Putamen (tissue), 1 donor: ENCODE measurements at places on chromosomes 13 and 19.

GRCh38 chr19:39873385-39873784, 27.2 kb upstream of the FBL start:
- no peak for DNase-seq

DNA sequence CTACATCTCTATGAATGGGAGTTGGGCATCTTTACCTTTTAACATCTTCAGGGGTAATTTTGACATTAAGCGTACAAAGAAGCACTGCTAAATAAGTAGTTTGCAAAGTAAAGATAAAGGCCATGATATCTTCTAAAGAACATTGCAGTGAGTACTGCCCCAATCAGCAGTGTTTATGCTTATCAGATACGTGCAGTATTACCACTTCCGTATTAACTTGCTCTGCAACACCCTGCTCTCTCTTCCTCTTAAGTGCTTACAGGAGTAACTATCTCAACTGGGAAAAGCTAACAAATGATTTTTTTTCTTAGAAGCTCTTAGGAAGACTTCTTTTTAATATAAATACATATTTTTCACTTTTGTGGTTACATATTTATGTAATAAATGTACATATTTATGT, 793.7 kb upstream of the SLC10A2 start:
- no peak for DNase-seq

DNA sequence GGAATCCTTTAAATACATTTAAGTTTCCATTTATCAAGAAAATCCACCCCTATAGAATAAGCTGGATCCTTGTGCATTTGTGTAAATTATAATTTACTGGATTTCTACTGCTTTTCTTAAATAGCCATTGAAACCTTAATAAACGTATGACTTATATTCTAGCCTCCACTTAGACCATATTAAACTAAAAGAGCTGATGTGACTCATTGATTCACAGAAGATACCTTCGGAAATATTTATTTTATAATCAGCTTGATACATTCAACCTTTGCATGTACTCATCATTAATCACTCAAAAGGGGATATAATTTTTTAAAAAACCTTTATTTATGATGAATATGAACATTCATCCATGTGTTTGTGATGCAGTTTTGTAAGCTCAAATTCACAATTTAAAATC, 136.3 kb downstream of the SPRY2 start:
- no peak for DNase-seq

DNA sequence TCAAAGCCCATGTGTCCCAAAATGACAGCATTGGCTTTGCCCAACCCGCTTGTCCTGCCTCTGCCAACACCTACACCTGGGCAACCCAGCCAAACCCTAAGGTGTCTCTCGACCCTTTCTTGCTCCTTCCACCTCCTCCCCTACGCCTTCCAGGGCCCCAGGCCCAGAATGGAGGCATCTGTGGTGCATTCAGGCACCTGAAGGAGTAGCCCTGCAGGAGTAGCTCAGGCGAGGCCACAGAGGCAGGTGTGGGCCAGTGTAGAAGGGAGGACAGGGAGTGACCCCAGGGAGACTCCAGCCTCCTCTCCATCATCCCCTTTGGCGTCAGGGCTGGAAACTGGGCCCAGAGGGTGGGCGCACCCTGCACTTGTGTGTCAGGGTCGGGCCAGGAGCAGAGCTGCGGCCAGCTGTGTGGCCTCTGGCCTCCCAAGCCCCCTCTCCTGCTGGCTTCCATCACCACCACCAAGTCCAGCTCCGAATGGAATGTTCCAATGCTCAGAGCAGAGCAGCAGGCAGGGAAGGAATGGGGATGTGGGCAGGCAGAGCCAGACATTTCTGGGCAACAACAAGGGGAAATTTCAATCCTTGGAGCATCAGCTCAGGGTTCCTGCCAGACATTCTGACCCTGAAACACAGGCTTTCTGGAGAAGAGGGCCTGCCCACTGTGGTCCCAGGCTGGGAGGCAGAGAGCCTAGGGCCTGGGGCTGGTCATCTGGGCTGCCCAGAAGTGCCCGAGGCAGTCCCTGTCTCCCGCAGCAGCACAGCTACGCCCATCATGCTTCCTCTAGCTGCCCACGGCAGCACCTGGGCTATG, 16.4 kb downstream of the PLEKHF1 start:
- no peak for DNase-seq

DNA sequence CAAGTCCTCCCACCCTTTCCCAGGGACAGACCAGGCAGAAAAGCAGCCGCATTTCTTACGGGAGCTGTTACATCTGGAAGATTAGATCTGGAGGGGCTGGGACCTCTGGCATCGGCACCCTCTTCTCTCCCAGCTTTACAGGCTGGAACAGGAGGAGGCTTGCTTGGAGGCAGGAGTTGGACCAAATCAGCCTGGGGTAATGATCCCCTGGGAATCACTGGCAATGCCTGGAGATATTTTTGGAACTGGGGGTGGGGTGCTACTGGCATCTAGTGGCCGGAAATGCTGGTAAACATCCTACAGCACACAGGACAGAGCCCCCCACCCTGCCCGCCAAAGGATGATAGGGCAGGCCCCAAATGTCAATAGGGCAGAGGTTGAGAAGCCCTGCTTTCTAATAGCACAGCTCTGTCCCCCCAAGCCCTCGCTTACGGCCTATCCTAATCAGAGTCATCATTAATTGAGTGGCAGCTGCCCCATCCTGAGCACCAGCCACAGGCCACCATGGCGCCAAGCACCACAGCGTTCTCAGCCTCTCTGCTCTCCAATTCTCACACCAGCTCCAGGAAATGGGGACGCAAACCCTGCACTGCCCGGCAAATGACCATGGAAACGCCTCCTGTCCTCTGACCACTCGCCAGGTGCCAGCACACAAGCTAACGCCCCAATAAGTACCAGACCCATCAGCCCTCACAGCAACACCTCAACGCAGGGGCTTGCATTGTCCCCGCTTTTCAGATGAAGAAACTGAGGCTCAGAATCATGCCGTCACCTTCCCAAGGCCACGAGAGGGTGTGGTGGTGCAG, 20.6 kb downstream of the LRRC4B start:
- no peak for DNase-seq

DNA sequence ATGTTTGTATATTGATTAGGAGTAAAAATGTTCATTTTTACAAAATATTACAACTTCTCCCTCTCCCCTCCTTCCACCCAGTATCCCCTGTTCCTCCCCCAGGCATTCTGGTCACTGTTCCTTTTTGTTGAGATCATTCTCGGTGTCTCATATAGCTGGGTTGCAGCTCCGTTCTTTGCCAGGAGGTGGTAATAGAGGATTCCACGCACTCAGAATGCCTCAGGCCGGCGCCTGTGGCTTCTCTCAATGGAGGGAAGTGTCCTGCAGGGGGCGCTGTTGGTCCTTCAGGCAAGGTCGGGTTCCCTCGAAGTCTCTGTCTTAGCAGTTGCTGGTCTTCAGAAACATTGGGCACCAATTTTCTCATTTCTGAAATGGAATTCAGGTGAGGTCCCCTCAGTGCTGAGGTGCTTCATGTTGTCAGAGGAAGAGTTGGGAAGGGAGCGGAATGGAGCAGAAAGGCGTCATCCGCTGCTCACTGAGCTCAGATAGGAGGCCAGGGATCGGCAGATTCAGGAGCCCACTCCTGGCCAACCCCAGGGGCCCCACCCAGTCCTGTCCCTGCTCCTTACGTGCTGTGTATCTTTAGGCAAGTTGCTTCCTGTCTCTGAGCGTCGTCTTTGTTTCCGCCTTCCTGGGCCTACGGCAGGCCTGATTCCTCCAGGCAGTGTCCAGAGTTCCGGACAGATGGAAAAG, 10.3 kb upstream of the GARIN5A start:
- DNase-seq = no peak

- DNase-seq = no peak
Measured at GRCh38 chr13:44153496-44153895, 220.1 kb upstream of the SERP2 start.

DNA sequence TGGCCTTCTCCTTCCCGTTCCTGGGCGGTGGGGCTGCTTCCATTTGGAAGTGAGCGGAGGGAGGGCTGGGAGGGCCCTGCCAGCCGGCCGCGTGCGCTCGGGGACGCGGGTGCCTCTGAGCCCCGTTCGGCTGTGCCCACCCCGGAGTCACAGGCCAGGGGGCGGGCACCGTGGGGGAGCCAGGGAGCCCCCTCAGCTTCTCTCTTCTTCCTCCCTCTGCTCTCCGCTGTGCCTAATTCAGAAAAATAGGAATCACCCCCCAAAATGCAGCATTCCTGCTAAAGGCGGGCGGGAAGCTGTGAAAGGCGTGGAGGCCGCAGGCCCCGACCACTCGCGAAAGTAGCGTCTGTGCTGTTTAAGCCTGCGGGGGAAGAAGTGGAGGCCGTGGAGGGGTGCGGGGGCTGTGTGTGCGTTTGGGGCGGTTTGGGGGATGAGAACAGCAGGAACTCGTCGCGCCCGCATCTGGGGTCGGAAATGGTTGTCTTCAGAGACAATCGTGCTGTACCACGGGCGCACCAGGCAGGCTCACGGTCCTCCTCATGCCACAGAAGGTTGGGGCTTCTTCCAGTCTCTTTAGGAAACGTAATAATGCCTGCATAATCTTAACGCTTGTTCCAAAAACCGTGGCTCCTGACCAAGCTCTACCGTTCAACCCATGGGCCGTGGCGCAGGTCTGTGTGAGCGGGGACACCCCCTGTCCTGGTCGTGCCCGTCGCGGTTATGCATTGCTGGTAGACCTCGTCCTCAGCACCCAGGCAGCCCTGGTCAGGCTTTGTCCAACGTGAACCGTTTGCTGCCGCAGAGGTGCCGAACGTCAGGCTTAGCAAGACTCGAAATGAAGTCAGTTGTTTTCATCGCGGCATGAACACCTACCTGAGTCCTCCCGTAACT, 110.4 kb upstream of the SOX1 start:
- no peak for DNase-seq

DNA sequence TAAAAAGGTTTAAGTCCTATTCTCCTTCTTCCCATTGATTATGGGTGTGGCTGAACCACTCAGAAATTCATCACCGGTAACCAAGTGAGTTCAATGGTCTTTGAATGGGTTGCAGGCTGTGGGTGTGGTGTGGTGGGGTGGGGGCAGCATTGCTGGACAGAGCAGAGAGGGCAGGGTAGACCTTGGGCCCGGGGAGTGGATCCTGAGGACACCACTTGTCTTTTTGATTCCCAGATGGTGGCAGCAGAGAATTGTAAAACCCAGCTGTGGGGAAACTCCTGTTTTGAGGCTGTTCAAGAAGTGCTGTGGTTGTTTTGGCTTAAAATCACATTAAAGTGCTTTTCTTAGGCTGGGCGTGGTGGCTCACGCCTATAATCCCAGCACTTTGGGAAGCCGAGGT, 45.8 kb upstream of the RGCC start:
- DNase-seq = peak; percentile 39

GRCh38 chr19:45657520-45658167, 10.4 kb upstream of the GIPR start:
- DNase-seq = no peak

DNA sequence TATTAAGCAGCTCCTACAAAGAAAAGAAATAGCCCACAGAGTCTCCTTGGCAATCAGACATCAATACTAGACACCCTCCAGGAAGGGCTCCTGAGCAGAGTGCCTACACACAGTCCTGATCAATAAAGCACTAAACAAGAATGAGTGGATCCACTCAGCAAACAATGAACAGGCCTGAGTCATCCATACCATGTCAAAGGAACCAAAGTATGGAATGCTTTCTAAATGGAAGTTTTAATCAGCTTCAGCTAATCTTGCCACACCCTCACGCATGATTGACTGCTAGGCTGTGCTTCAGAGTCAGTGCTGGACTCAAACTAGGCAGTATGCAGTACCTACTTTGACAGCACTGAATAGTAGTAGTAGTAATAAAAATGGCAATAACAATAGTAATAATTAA, 392.7 kb upstream of the HTR2A start:
- DNase-seq = no peak

DNA sequence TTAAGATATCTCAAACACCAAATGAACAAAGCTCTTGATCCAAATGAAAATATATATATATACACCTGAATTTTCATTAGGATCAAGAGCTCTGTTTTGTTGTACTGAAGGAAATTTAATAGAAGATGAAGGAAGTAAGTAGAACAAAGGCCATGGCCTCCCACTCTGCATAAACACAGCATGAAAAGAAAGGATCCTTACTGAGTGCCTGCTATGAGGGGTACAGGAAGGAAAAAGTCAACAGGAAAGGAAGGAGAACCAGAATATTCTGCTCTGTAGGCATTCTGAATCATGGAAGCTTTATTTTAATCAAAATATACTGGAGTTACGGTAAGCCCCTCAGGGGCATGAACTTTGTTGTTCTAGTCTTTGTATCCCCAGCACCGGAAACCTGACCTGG, 22.1 kb downstream of the TMTC4 start:
- no peak for DNase-seq

- DNase-seq = no peak
Measured at GRCh38 chr13:101408992-101409656, 7.2 kb downstream of the NALCN start.

- DNase-seq = no peak
Measured at GRCh38 chr19:7418596-7418995, 69.9 kb downstream of the ARHGEF18 start.

- DNase-seq = no peak
Measured at GRCh38 chr19:29793116-29793727, 18.6 kb upstream of the CCNE1 start.

DNA sequence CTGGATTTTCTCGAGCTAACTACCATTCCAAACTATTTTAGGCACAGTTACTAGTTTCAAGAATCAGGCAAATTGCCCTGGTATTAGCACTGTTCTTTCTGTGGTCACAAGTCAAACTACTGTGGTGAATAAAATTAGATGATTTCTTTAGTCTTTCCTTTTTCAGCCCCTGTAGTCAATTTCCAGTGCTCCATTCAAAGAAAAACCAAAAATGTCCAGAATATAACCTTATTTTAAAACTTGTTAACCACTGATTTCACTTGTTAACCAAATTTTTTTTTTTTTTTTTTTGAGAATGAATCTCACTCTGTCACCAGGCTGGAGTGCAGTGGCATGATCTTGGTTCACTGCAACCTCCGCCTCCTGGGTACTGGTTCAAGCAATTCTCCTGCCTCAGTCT, 50.6 kb upstream of the USPL1 start:
- DNase-seq = no peak

DNA sequence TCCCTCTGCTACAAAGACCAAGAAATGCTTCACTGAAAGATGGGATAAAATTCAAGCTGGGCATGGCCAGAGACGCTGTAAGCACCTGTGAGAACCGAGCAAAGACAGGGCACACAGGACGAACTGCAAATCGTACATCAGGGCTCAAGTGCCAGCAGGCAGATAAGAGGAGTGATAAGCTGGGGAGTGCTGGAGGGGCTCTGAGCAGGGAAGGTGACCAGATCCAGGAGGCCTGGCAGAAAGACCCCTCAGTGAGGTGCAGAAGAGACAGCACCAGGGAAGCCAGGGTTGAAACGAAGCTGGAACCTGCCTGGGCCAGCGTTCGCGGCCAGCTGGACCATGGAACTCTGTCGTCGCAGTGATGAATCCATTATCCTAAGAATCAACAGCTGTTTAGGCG, 10.2 kb downstream of the RAB20 start:
- DNase-seq = no peak

- DNase-seq = no peak
Measured at GRCh38 chr13:36975172-36975571, 24.0 kb downstream of the ALG5 start.

DNA sequence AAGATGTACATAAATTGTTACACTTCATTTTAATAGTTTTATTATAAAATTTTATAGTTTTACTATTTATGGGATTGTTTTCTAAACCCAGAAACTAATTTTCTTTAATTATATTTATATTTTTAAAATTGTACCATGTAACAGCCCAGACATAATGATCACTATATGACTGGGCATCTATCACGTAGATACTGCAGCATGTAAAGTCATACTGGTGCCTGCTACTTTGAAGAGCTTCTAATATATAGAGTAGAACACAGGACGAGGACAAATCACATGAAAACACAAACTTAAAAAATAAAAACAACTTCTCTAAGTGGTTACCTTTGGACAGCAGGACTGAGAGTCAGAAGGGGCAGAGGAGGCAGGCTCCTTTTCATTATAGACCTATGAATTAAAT, 5.3 kb downstream of the ELF1 start:
- no peak for DNase-seq
